ENCODE measurements at places on chromosomes 11 and 22.
A peak's percentile ranks its signal among the peaks of the same experiment; 100 is the strongest.

DNA sequence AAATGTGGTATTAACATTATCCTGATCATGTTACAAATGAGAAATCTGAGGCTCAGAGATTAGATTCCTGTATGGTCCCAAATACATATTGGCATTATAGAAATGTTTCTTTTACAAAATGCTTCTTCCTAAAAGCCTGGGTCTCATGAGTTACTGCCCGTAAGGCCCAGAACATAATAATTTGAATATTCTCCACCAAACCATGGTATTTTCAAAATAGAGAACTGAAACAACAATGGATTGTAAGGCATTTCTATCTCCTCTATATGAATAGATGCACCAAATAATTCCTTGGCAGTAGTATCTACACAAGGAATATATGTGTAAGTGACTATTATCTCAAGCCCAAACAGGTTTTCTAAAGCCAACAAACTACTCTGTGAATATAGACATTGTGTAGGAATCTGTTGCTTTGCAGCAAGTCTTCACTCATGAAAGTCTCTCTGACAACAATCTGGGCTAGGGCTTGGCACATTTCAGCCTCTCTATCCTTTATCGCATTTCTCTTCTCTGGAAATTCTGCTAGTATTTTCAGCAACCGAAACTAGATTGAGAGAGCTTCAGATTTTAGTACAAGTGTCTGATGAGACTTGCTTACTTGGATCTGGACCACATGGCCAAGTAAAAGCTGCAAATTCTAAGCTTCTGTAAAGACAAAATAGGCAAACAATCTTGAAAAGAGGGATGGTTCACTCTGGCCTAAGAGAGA, 112.8 kb upstream of the ARHGAP20 start:
- no peak for DNase-seq

DNA sequence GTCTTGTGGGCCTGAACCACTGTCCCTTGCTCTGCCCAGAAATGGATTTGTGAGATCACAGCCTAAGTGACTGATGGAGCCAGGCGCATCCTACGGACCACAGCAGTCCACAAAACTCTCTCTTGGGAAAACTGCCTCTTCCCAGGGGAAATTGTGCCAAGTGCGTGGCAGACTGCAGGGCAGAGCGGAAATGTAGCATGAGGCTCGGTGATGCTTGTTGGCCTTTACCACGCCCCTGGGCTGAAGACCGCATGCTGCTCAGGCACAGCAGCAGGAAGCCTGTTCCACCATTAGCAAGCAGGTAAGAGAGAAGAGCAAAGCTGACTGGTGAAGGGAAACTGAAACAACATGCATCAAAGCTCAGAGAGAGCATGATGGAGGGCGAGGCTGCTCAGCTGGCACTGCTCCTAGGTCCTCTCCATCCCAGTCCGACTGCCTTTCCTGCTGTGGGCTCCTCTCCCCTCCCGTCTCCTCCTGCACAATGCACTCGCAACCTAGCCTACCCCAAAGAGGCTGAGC, 26.5 kb upstream of the SCARF2 start:
- DNase-seq, result no peak

GRCh38 chr11:11069841-11070835, 212.3 kb upstream of the ZBED5 start:
- no peak for DNase-seq

DNA sequence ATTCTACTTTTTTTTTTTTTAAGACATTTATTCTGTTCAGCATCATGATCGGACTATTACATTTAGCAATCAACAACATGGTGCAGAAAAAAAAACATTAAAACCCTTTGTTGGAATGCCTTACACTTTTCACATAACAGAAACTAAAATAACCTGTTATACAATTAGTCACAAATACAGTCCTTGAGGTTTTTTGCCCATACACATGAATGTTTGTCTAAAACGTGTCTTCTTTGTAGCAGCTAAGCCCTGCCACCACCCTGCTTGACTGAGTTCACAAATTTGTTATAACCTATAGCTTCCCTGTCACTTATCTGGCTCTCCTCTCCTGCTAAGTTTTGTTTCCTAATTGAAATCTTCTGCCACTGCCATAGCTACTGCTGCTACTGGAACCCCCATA, 75.4 kb upstream of the ARHGAP20 start:
- no peak for DNase-seq

DNA sequence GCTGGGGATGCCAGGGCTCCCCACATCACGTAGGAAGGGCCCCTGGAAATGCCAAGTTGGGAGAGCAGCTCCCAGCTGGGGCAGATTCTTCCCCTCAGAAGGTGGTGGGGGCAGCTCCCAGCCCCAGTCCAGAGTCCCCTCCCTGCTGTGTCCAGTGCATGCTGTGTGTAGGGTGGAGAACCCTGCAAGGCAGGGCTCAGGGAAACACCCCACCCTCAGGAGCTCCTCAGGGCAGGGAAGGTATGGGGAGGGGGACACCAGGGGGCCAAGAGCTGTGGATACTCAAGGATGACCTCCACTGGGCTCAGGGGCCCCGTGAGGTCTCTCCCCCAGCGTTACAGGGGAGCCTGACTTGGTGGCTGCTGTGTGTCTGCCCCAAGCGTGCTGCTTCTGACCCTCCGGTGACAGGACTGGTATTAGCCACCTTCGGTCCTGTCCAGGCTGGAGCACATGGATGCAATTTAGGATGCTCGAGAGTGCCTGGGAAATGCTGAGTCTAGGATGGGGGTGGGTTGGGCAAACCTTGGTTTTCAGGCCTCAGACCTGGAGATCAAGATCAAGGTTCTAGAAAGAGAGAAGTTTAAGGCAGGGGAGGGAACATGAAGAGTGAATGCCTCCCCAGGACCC, 16.1 kb upstream of the CABP7 start:
- no peak for DNase-seq

GRCh38 chr11:9095421-9095820, 4.0 kb upstream of the SCUBE2 start:
- no peak for DNase-seq

DNA sequence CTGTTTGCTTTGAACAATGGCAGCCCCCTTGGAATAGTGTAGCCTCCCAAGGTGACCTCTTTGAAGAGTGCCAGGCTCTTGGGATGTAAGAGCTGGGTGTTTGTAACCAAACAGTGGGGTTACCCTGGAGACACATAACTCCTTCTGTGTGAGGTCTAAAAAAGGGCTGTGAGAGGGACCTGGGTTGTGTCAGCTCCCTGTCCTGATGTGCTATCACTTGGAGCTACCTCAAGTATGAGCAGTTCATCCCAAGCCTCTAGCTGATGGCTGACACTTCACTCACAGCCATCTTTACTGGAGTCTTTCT, 40.2 kb downstream of the TSPAN18 start:
- DNase-seq, result peak; percentile 44

DNA sequence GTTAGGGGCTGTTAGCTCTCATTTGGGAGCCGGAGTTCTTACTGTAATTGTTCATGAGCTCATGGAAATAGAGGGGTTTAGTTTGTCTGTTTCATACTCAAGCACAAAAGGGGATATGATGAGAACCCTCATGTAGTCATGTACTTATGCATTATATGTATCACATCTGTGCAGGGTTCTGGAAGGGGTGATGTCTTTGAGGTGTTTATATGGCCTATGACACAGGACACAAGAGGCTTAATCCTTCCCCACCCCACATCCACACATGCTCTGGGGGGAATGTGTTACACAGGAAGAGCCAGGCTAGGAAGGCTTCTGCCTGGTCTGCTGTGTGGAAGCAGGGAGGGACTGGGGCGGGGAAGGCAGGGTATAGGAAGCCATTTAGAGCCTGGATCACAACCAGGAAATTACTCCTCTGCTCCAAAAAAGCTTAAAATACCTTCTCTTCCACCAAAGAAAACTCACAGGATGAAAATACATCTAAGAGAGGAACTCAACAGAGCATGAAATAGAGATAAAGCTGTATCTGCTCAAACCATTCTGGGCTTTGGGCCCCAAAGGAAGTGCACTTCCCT, 316.1 kb downstream of the TMEM135 start:
- DNase-seq, result no peak

GRCh38 chr11:62806611-62807121, 1.4 kb upstream of the NXF1 start:
- DNase-seq, result peak; percentile 71

GRCh38 chr22:49872347-49872746, 18.7 kb downstream of the ZBED4 start:
- DNase-seq, result no peak

Data from islet precursor cell (in vitro differentiated cells).